Mesenteric fat pad (tissue), 1 donor: ENCODE measurements at places on chromosomes 16 and 17.

DNA sequence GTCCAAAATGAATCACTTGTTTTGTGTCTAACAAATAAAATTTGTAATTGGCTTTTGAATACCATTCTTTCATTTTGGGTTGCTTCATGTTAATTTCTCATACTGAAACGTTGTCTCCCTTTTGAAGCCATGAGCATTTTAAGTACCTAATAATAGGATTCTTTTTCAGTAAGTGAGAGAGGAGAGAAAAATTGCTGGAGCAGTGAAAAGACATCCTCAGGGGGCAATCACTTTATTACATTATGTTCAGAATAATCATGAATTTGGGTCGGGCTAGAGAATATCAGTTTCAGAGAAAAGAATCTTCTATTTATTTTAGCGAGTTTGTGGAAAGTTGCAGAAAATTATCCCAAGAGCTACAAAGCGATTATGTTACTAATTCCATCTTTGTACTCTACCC, 96.8 kb downstream of the CNTNAP4 start:
- no peak for DNase-seq

DNA sequence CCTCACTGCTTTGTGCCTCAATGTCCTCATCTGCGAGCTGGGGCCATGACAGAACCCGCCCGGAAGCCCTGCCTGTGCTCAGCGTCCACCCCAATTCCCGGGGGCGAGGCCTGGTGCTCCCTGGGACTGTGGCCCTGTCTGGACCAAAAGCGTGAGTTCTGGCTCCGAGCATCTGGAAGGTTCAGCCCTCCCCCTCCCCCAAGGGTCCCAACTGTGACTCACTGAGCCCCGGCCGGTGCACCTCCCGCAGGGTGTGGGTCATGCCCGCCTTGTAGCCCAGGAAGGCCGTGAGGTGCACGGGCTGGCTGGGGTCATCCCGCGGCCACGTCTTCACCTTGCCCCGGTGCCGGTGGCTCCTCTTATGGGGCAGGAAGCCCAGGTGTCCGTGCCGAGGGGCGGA, 755 bp downstream of the RPL3L start:
- DNase-seq, result no peak

GRCh38 chr17:55706808-55707773, 15.6 kb downstream of the TMEM100 start:
- DNase-seq, result no peak

- DNase-seq, result no peak
These were observed 17.2 kb upstream of the PRM1 start for GRCh38 chr16:11298143-11298900.

DNA sequence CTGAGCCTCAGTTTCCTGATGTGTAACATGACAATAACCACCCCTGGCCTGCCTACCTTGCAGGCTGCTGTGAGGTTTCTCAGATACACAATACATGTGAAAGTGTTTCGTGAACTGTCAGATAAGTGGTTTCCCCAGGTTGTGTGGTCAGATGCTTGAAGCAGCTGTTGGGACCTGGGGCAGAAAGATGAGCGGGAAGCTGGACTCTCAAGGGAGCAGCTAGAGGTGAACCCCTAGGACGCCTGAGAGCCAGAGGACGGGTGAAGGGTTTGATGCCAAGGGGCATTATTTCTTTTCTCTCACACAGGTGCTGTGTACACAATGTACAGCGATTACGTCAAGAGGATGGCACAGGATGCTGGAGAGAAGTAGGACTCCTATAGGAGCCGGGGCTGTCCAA, 2.3 kb downstream of the HIGD1B start:
- DNase-seq, result no peak

DNA sequence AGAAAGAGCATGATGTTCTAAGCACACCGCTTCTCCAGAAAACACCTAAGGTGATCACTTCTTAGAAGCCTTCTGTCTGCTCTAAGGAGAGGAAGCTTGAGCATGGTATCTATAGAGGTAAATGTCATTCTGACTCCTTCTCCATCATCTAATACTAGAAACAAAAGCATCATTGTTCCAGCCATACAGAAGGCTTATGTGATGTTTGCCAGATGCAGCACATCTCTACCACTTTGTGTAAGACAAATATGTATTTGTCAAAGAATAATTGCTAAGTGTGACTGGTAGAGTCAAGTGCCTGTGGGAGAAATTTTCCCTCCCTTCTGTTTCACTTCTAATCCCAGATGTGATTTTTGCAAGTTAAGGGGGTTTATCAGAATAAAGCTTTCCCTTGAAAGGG, 217.1 kb downstream of the HS3ST3A1 start:
- no peak for DNase-seq

- DNase-seq, result no peak
These were observed 33.2 kb downstream of the MRC2 start for GRCh38 chr17:62660629-62661118.

GRCh38 chr17:13931800-13932460, 137.4 kb upstream of the COX10 start:
- no peak for DNase-seq

DNA sequence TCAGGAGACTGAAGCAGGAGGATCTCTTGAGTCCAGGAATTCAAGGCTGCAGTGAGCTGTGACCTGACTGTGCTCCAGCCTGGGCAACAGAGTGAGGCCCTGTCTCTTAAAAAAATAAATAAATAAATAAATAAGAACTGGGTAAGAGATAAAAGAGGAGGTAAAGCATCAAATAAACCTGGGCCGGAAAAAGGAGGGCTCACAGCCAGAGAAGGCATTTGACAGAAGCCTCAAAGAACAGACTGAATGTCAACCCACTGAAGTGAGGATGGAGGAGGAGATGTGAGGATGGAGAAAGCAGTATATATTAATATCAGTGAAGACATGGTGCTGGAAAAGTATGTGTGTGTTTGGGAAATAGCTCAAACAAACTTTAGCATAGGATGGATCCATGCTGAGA, 6.1 kb downstream of the NOG start:
- DNase-seq, result no peak

GRCh38 chr16:14007450-14007849, 63.7 kb upstream of the MRTFB start:
- no peak for DNase-seq

GRCh38 chr17:36880268-36880905, 56.9 kb upstream of the LHX1 start:
- DNase-seq, result no peak

- DNase-seq, result no peak
These were observed 140.8 kb upstream of the CHMP6 start for GRCh38 chr17:80850817-80851216.

DNA sequence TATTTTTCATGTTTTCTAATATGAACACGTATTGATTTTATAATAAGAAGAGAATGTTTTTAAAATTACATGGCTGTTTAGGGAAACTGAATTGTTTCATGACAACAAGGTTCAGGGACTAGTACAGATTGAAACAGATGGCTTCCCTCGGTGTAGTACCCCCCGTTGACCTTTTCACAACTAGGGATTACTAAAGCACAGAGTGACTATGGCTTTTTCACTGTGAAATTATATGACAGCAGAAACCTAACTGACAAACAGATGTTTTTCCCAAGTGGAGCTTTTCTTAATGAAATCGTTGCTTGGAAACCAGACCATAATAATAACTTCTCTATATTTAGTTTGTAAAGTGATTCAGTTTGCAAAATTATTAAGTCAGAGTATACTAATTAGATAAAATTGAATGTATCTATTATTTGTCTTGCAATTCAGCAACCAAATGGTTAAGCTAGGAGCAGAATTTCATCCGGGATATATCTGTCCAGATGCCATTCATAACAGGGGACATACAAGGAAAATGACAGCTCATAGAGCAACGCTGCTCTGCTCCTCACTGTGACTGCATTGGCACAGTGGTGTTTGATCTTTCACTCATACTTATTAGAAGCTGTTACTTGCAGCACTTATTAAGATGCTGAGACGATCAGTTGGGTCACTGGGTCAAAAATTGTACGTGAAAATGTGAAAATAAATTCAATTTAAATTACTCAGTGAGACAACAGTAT, 111.7 kb downstream of the TANGO6 start:
- no peak for DNase-seq

DNA sequence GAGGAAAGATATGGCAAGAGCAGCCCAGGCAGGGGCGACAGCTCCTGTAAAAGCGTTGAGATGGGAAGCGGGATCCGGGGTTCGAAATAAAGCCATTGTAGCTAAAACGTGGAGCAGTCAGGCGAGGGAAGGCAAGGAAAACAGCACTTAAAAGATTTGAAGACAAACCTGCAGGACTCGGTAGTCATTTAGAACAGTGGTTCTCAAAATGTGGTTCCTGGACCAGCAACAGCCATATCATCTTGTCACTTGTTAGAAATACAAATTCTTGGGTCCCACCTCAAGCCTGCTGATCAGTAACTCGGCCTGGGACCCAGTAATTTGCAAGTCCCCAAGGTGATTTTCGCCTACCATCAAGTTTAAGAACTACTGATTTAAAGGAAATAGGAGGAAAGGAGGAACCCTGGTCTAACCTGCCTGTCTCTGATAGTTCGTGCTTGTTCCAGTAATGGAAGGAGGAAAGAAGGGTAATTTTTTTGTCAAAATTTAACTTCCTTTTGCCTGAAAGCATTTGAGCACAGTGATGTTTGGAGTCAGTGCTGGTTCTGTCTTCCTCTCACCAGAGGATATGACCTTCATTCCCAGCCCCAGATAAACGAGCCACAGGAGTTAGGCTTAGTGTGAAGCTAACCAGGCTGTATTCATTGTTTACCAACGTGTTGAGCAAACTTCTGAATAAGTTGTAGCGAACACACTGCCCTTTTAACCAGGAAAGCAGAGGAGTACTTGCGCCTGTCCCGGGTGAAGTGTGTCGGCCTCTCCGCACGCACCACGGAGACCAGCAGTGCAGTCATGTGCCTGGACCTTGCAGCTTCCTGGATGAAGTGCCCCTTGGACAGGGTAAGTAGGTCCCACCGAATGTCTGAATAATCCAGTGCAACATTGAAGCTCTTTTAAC, 1.1 kb downstream of the ORC6 start:
- DNase-seq, result no peak

GRCh38 chr17:47102914-47103313, 86.2 kb downstream of the CDC27 start:
- DNase-seq, result no peak

- no peak for DNase-seq
These were observed 81.0 kb upstream of the MYOCD start for GRCh38 chr17:12584727-12585126.

GRCh38 chr17:82019690-82020571, 2.7 kb downstream of the CENPX start:
- DNase-seq, result no peak

DNA sequence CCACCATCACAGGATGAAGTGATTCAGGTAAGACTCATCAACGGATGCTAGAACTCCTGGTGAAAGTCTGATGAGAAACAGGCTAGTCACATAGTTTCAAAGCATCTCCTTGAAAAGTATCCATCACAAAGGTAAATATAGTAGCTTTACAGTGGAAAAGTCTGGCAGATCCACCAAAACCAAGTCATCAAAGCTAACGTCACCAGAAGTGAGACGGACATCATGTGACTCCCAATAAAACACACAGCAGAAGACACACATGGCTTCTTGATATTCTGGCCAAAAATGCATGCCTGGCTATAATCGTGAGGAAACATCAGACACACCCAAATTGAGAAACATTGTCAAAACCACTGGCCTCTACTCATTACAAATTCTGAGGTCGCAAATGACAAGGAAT, 17.9 kb upstream of the TRPV3 start:
- no peak for DNase-seq

GRCh38 chr17:74334393-74335039, 8.5 kb downstream of the KIF19 start:
- no peak for DNase-seq

GRCh38 chr16:88464447-88465318, 11.6 kb downstream of the ZFPM1 start:
- DNase-seq, result no peak

- DNase-seq, result no peak
These were observed 15.6 kb downstream of the QPRT start for GRCh38 chr16:29694384-29695195.

DNA sequence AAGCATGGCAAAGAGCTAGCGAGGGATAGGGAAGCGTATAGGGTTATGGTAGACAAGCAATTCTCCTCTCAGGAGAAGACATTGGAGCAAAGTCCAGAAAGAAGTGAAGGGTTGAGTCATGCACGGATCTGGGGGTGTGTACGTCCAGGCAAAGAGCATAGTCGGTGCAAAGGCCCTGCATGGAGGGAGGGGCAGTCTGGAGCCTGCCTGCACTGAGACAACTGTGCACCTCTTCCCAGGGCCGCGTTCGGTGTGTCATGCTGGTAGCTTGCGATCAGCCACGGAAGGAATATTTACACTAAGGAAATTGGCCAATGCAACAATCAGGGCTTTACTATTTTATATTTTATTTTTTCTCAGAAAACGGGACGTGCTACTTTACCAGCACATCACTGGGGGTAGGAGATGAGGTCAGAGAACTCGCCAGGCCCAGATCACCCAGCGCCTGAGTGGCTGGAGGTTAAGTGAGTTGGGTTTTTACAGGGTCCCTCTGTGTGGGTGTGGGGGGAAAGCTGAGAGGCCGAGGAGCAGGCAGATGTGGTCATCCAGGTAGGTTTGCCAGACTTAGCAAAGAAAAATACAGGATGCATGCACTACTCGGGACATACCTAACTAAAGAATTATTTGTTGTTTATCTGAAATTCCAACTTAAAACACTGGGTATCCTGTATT, 6.7 kb upstream of the B9D1 start:
- DNase-seq, result no peak

- DNase-seq, result no peak
These were observed 199.0 kb upstream of the NLRP1 start for GRCh38 chr17:5783269-5783668.

- no peak for DNase-seq
These were observed 34.9 kb downstream of the NUP93 start for GRCh38 chr16:56764835-56765234.

DNA sequence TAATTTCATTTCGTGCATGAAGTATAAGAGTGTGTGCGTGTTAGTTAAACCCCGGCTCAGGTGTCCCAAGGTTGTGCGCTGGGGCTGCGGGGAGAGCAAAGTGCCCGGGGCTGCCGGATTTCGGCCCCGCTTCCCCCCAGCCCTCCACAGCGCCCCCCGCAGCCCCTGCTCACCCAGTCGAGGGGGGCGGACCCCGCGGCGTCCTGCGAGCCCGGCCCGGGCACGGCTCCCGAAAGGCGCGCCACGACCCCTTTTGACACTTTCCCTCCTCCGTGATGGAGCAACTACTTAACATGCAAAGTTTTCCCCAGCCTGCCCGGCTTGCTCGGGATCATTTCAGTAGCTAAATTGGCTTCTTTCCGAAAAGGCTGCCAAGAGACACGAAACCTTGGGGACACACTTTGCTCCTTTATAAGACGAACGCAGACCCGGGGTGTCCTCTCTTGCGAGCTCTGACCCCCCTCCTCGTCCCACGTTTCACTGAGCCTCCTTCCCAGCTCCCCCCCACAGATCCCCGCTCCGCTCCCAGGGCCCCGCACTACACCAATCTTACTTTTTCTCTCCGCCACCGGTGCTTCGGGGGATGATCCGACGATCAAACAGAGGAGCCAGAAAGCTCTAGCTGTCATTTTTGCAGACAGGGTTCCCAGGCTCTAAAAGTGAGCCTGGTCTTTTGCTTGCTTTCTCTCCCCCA, 552 bp downstream of the C17orf58 start:
- no peak for DNase-seq

- peak; percentile 76 for DNase-seq
These were observed 116.0 kb downstream of the SOCS1 start for GRCh38 chr16:11140098-11140375.

GRCh38 chr16:2828876-2829430, 1.1 kb upstream of the ZG16B start:
- DNase-seq, result no peak
